ENCODE measurements at places on chromosomes 11 and 22.

DNA sequence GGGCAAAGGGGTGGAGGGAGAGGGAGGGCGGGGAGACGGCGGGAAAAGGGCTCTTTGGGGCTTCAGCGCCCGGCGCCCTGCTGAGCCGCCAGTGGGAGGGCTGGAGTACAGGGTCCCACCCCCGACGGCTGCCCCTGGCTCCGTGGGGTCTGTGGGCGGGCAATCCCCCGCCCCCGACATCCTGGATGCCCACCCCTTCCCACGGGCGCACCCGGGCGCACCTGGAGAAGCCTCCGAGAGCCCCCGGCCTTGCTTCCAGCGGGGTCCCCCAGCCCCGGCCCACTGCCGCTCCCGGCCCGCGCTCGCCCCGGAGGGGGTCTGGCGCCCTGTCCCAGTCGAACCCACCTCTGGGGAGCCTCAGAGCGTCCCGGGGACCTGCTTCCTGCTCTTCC lies 394 bp downstream of the CHRM4 start:
- no peak for DNase-seq

GRCh38 chr11:125494974-125495725 lies 915 bp downstream of the FEZ1 start:
- DNase-seq = no peak

- DNase-seq = no peak
These were observed 155.2 kb downstream of the MAML2 start for GRCh38 chr11:96187822-96188221.

DNA sequence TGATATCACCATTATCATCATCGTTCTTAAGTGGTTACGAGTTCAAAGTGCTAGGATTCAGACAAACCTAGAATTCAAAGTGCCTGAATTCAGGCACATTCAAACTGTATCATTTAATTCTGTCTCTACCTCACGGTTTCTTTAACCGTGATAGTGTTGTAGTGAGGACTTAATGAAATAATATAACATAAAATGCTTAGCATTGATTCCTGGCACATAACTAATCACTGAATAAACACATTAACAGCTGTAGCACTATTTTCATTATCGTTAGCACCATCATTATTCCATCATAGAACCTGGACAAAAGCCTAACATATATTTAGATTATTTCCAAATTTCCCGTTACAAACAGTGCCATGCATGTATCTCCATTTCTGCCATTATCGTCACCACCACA lies 102.0 kb downstream of the WNT11 start:
- no peak for DNase-seq

- no peak for DNase-seq
These were observed 5.7 kb downstream of the MUC5AC start for GRCh38 chr11:1163321-1163910.

DNA sequence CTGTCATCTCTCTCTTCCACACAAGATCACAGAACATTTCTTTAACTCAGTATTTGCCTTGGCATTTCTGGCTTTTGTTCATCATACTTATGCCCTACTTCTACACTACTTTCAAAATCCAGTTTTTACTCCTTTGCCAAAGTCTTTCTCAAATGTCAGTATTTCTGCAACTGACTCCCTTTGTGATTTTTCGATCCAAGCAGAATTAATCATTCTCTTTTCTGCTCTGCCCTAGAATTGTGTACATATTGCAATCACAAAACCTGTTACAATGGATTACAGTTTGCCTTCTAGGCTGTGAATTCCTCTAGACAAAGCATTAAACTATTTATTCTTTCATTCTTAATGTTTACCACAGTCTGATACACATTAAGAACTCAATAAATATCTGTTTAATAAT lies 33.3 kb upstream of the GLYAT start:
- DNase-seq = no peak

GRCh38 chr11:68398995-68399851 lies 61.3 kb upstream of the PPP6R3 start:
- DNase-seq = no peak

- no peak for DNase-seq
These were observed 27.6 kb downstream of the RIBC2 start for GRCh38 chr22:45441138-45441537.

GRCh38 chr11:113237261-113237660 lies 77.1 kb upstream of the TTC12 start:
- no peak for DNase-seq

- no peak for DNase-seq
These were observed 42.5 kb upstream of the PAMR1 start for GRCh38 chr11:35567737-35568465.

- DNase-seq = no peak
These were observed 3.4 kb downstream of the LGR4 start for GRCh38 chr11:27468995-27469695.

- peak; percentile 47 for DNase-seq
These were observed 25.1 kb upstream of the RELT start for GRCh38 chr11:73350908-73351636.

DNA sequence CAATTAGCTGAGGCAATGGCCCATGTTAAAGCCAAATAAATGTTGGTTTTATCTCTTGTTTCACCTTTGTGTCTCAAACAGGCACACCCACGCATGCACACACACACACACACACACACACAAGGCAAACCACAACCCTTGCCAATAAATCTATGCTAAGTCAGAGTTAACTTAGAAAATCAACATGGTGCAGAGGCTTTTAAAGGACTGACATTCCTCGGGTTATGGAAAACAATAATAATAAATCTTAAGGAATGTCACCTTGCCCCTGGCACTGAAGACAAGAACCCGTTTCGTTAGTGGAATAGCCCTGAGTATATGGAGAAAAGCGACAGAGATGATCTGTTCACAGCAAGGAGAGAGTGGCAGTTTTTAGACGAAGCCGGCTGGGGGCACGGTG lies 326.3 kb downstream of the NTM start:
- no peak for DNase-seq

DNA sequence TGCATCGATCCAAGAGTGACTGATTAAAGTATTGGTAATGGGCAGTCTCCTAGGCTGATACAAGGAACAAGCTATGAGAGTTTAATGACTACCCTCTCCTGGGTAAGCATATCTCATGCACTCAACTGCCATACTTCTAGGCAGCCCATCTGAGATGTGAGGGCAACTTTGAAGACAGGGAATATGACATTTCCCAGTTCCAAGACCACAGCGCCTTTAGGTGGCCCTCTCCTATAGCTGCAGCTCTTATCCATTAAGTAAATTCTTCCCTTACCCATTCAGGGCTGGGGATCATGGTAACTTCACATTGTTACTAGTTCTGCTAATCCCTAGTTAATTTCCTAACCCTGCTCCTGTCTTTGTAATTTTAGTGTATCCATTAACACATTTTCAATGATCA lies 157.3 kb upstream of the CTSC start:
- DNase-seq = no peak

GRCh38 chr11:115784796-115785521 lies 280.7 kb upstream of the CADM1 start:
- no peak for DNase-seq

DNA sequence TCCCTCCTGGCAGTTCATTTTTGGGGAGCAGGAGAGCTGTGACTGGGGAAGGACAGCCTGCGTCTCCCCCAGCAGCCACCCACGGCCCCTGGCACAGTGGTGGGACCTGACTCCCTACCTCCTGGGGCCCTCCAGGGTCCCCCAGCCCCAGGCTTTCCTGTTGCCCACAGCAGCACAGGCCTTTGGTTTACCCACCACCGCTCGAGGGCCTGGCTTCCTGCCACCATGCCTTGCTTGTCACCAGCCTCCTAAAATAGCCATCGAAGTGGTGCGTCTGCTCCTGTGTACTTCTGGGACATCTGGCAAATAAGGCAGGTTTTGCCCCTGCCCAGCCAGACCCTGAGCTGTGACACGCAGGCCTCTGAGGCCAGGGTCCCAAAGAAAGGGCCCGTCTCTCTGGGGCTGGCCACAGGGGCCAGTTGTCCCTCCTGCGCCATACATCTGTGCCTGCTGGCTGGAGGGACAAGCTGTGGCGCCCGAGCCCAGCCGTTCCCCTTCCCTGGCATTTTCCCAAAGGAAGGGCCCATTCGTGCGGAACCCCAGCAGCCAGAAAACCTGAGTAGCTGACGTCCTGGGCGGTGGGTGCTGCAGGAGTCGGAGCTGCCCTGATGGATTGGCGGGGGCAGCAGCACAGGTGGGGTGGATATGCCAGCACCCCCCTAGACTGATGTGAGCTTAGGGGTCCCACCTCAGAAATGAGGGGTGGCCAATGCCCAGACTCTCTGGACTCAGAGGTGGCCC lies 14.6 kb downstream of the PHLDA2 start:
- no peak for DNase-seq

DNA sequence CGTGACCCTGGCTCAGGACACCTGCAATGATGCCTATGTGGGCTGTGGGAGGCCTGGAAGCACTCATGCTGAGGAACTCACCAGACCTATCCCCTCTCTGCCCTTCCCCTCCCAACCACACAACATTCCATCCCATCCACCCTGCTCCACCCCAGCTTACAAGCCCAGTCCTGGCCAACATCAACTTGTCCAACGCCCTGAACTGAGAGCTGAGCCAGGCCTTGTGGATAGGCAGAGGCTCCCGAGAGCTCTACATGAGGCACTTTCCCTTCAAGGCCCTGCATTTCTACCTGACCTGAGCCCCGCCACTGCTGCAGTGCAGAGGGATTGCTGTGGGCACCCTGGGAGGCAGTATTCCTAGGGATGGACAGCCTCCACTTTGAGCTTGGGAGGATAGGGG lies 112.4 kb downstream of the PDE2A start:
- no peak for DNase-seq

GRCh38 chr22:29267462-29267857 lies 321 bp downstream of the RHBDD3 start:
- DNase-seq = no peak

GRCh38 chr11:7977232-7977917 lies 9.8 kb upstream of the EIF3F start:
- no peak for DNase-seq

DNA sequence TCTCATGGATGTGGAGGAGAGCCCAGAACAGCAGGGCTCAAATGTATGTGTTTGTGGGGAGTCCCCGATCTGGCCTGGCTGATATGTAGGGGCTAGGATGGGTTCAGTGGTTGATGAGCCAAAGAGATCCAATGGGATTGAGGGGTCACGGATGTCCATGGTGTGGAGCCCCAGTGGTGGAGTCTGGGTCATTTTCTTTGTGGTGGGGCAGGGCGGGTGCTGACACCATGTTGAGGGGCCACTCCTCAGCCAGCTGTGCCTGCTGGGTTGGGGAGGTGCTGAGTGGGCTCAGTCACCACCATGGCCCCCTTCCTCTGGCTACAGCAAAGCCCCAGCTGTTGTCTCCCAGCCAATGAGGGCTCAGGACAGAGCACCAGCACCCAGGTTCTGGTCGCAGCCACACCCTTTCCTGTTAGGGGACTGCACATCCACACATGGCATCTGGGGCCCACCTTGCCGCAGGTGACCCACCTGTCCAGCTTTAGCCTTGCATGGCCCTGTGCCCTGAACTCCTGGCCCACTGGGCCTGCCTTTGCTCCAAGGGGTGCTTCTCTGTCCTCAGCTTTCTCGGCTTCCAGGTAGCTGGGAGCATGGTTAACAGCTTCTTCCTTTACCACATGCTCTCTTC lies 3.2 kb upstream of the GNAZ start:
- no peak for DNase-seq

GRCh38 chr11:7031471-7031871 lies 11.2 kb downstream of the NLRP14 start:
- no peak for DNase-seq

DNA sequence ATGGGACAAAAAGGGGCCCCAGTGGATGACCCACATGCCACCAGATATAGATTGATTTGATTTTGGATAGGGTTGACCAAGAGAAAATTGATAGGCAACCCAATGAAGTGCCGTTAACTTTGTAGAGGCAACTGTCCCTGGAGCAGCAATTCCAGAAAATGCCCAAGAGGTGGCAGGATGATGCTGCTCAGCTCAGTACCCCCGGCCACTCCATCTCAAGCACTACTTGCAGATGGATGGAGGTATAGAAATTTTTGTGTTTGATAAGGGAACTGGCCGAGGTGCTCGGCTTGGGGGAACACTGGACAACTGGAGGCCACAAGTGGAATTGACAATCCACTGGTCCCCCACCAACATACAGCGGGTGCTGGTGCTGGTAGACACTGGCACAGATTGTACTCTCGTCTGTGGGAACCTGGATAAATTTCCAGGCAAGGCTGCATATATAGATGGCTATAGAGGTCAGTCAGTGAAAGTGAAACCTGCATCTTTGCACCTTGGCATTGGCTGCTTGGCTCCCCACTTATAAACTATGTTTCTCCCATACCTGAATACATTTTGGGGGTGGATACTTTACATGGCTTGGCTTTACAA lies 86.3 kb downstream of the CCDC83 start:
- DNase-seq = no peak

DNA sequence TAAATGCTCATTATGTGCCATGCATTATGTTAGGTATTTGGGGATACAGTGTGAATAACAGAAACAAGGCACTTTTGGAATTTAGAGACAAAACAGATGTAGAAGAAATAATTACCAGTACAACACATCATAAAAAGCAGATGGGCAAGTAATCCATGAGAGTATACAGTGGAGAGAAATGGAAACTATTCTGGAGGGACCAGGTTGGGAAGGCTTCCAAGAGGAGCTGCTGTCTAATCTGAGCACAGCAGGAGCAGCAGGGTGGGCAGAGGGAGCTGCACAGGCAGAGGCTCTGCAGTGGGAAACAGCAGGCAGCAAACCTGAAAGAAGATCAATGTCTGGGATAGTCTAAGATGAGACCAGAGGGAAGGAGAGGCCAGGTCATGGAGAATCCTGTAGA lies 268.7 kb upstream of the CCDC90B start:
- no peak for DNase-seq

DNA sequence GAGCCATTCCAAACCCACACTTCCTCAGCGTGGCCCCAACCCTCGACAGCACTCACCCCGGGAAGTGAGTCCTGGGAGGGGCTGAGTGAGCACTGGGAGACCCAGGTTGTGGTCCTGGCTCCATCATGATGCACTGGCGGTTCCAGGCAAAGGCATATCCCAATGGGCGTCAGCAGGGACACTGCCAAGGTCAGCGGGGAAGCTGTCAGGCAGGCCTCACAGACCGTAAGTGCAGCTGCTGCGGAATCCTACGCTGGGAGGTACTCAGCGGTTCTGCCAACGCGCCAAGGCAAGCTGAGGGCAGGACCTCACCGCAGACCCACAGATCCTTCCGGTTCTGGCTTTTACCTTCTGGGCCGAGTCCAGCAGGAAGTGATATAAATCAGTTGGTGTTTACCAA lies 1.4 kb upstream of the GAL3ST1 start:
- DNase-seq = no peak

DNA sequence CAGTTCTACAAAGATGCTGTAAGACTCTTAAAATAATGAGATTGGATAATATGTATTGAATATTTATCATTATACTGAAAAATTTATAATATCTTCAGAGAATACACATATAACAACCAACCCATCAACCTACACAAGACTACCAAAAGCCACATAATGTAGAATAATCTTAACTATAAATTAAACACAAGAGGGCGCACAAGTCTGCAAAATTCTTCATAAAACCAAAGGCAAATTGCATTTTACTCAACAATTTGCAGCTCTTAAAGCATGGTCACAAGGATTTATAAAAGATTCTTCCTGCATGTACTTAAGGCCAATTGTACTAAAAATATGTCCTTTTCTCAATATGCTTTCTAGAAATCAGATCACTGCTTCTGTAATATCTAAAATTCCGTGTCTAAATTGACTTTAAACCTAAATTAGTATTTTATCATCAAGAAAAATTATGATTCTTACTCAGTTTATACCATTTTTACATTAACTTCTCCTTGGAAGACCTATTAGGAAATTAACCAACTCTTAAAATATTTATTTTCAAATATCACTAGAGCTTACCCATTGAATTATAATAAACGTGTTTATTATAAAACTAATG lies 79.0 kb downstream of the TTC28 start:
- DNase-seq = no peak

GRCh38 chr11:44985721-44986120 lies 35.0 kb upstream of the TP53I11 start:
- DNase-seq = no peak

- no peak for DNase-seq
These were observed 1.6 kb downstream of the NR1H3 start for GRCh38 chr11:47259232-47259977.

All from central memory CD8-positive, alpha-beta T cell (primary cell).